AG09309 (cell line): ENCODE measurements at places on chromosomes 6 and 20.

GRCh38 chr20:44032583-44033331 lies 118.1 kb downstream of the TOX2 start:
- no peak for DNase-seq

GRCh38 chr6:15082708-15083107 lies 163.2 kb upstream of the JARID2 start:
- no peak for DNase-seq

GRCh38 chr6:143959927-143960326 lies 48.1 kb downstream of the PLAGL1 start:
- no peak for DNase-seq

- DNase-seq, result no peak
Measured at GRCh38 chr6:84836366-84836765, 72.0 kb upstream of the TBX18 start.

DNA sequence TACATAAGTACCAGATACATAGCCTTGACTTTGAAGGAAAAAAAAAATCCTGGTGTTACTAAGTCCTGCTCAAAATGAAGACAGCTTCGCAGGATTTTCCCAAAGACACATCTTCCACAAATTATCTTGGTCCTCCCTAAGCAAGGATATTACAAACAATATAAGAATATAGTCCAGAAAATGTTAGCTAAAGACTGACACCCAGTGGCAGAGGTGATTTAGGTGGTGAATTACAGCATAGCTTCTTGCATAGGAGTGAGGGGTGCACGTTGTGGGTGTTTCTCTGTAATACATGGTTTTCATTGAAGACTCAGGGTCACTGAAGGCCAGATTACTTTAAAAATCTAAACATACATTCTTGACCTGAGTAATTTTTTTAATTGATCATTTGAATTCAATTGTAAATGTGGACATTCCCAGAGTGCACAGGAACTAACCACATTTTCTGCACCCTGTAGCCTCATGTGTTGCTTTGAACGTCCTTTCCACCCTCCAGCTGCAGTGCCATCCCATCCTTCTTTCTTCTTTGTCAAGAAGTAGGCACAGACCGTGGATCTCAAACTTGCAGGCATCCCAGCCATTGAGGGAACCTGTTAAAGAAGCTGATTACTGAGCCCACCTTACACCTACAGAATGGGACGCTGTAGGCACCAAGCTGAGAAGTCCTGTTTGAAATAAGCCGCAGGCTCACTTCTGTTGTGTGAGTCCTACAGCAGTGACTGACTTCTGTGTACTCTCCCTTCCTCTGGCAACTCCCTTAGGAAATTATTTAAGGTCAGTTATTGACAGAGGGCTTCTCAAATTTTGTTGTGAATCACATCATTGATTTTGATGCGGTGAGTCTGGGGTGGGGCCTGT lies 102.6 kb downstream of the PERP start:
- peak; percentile 8 for DNase-seq

- DNase-seq, result no peak
Measured at GRCh38 chr20:51404297-51405060, 138.0 kb downstream of the NFATC2 start.

- DNase-seq, result no peak
Measured at GRCh38 chr6:155004576-155005372, 9.7 kb downstream of the TIAM2 start.

DNA sequence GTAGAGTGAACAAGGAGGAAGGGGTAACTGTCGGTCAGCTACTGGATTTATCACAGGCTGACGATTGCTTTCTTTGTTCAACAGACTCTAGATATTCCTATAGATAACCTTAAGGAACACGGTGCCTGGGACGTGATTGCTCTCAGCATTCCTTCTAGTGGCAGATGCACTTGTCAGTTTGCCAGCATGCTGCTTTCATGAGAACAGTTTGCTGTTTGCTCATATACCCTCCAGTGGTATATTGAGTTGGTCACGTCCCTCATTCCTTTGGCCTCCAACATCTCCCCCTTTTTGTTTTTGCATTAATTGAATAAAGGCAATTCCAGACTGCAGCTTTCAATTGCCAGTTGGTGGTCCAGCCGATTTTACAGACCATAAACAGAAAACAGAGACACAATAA lies 76.8 kb upstream of the BTN3A2 start:
- DNase-seq, result no peak

GRCh38 chr6:108737594-108738546 lies 110.4 kb upstream of the ARMC2 start:
- DNase-seq, result peak; percentile 94

DNA sequence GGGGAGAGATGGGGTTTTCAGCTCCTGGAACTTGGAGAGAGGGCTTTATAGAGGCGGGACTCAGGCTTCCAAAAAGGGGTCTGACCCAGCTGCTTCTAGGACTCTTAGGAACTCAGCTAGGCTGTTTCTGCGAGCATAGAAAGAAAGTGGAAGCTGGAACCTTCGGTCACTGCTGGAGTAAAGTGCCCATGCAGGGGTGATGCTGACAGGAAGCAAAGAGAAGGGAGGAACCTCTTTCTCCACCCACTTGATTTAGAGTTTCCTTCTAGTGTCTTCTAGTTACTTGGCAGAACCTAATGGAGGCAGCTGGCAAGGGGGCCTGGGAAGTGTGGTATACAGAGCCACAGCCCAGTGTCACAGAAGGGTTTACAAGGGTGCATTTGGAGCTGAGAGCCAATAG lies 283.6 kb downstream of the QKI start:
- no peak for DNase-seq

DNA sequence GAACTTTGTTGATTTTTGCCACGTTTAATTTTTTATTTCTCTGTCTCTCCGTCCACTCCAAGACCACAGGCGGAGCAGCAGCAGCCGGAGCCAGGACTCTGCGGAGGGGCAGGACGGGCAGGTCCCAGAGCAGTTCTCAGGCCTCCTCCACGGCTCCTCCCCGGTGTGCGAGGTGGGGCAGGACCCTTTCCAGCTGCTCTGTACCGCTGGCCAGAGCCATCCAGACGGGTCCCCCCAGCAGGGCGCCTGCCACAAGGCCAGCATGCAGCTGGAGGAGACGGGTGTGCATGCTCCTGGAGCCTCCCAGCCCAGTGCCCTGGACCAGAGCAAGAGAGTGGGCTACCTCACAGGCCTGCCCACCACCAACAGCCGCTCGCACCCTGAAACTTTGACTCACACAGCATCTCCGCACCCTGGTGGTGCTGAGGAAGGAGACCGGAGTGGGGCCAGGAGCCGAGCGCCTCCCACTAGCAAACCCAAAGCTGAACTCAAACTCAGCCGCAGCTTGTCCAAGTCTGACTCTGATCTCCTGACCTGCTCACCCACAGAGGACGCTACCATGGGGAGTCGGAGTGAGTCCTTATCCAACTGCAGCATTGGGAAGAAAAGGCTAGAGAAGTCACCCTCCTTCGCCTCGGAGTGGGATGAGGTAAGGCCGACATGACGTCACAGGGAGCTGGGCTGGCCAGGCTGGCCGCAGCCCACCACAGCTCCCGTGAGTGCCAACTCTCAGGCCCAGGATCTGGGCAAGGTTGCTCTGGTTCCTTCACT lies 123.5 kb downstream of the TCP11 start:
- no peak for DNase-seq

GRCh38 chr20:46799781-46800408 lies 90.4 kb downstream of the SLC2A10 start:
- no peak for DNase-seq
